NCI-H345 (cell line): ENCODE measurements at places on chromosomes 2 and 18.

DNA sequence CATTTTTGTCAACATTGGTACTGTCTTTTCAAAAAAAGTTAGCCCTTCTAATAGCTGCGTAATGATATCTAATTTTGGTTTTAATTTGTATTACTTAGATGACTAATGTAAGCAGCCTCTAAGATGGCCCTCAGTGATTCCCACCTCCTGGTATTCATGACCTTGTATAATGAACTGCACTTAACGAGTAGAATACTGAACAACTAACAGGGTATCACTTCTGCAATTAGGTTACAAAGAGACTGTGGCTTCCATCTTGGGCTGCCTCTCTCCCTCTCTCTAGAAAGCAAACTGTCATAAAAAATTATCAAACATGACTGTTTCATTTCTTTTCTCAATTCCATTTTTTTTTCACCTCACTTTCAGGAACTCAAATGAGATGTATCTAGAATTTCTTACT lies 120.9 kb downstream of the RNF152 start:
- no peak for DNase-seq

GRCh38 chr18:72342933-72343332 lies 201.2 kb downstream of the CBLN2 start:
- no peak for DNase-seq

GRCh38 chr2:168338292-168338691 lies 90.9 kb upstream of the STK39 start:
- DNase-seq, result no peak

GRCh38 chr18:3319399-3319798 lies 57.5 kb downstream of the MYL12B start:
- no peak for DNase-seq

GRCh38 chr2:215055891-215056290 lies 82.5 kb downstream of the ABCA12 start:
- DNase-seq, result no peak
